ENCODE measurements at places on chromosomes 1 and 21.

DNA sequence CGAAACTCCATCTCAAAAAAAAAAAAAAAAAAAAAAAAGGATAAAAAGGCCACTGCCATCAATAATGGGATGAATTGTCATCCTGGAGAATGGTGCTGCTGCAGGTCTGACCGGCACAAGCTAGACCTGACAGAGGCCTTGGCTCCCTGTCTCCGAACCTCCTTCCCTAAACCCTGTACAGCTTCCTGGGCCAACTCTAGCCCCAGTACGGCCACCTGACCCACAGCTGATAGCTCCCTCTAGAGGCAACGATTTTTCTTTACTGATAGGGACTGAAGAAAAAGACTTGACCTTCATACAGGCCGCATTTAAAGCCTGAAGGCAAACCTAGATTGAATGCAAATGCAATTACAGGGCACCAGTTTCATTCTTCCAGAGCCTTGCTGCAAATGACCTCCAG lies 30.7 kb downstream of the NOL9 start:
- peak; percentile 83 for DNase-seq

GRCh38 chr21:45790427-45790826 lies 146.9 kb downstream of the PCBP3 start:
- DNase-seq = no peak

DNA sequence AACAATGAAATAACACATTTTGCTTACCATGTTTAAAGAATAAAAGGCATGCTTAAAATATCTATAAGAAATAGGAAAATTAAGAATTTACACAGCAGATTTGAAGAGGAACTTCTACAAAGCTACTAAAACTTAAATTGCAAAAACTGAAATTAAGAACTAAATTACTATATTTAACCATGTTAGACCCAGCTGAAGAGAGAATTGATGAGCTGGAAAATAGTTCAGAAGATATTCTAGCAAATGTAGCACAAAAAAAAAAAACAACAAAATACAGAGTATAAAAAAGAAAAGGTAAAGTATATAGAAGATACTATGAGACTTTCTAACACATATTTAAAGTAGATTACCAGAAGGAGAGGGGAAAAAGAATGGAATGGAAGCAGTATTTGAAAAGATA lies 82.8 kb upstream of the ST6GALNAC5 start:
- no peak for DNase-seq

DNA sequence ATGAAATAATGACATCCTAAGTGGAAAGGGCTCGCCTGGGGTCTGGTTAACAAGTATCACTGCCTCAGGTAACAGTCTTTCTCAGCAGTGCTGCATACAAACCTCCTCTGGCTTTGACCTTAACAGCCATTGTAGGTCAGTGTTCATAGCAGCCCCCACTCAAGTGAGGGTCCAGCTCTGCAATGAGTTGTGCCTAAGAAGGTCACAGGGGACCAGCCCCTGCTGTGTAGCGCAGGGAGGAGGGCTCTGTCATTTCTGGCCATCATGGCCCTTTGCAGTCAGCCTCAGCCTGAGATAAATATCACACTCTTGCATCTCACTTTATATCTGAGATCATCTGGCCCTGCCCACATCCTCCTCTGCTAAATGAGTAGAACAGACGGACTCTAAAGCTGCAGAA lies 18.1 kb upstream of the MYSM1 start:
- no peak for DNase-seq

GRCh38 chr1:10867914-10868598 lies 71.6 kb upstream of the CASZ1 start:
- DNase-seq = no peak

DNA sequence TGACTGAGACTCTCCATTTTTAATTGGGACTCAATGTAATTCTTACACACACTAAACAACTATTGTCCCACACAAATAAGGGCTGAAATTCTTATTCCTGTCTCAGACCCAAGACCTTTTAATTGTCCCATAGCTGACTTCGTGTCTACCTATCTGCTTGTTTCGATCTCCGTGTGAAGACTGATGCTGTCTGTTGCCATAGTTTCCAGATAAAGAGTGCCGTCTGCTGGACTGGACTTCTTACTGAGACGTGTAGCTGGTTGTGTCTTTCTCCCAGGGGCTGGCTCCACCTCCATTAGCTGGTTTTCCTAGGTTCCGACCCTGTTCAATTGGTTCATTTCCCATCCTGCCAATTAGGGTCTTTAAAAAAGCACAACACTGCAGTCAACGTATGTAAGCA lies 235.3 kb upstream of the PLXNA2 start:
- no peak for DNase-seq

GRCh38 chr21:26117972-26118367 lies 52.6 kb downstream of the APP start:
- DNase-seq = no peak

GRCh38 chr1:5286244-5286643 lies 631.8 kb downstream of the AJAP1 start:
- DNase-seq = no peak

GRCh38 chr21:43287795-43288755 lies 119.3 kb downstream of the CRYAA start:
- peak; percentile 82 for DNase-seq

DNA sequence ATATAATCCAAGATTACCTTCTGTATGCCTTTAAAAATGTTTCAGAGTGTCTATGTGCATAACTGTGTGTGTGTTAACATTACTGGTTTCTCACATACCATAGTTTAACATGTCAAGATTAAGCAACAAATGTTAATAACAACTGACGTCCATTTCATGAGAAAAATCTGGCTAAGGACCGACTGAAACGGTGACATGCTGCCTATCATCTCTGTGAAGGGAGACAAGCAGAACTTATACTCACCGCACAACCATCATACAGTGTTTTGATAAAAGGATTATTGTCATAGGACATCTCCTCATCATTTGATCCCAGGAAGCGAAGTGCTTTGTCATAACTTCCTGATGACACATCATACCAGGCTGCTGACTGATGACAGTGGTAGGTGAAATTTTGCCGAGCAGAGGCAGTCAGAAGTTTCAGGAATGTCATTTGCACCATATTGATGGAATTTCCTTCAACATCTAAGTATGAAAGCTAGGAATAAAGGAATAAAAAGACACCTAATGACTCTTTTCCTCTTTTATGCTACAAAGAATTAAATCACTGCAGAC lies 228.8 kb downstream of the COL11A1 start:
- DNase-seq = no peak

DNA sequence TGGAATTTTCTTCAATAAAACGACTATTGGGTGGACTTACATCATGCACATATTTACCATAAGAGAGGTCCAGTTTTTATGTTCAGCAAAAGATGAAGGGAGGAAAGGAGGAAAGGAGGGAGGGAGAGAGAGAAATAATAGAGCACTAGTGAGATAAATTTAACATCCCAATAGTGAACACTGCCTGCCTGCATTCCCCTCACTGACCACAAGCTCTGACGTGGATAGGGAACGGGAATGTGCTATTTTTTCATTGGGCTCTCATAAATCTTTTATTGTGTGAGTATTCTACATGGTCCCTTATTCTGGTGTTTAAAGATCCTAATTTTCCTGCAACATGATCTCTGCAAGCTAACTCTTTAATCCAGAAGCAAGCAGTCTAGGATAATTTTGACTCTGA lies 82.1 kb downstream of the TTC3 start:
- DNase-seq = no peak

GRCh38 chr1:33096363-33097005 lies 15.5 kb downstream of the AZIN2 start:
- no peak for DNase-seq

GRCh38 chr1:21244154-21244553 lies 46.1 kb downstream of the ECE1 start:
- DNase-seq = no peak

GRCh38 chr21:46454634-46455390 lies 3.9 kb upstream of the DIP2A start:
- DNase-seq = no peak

DNA sequence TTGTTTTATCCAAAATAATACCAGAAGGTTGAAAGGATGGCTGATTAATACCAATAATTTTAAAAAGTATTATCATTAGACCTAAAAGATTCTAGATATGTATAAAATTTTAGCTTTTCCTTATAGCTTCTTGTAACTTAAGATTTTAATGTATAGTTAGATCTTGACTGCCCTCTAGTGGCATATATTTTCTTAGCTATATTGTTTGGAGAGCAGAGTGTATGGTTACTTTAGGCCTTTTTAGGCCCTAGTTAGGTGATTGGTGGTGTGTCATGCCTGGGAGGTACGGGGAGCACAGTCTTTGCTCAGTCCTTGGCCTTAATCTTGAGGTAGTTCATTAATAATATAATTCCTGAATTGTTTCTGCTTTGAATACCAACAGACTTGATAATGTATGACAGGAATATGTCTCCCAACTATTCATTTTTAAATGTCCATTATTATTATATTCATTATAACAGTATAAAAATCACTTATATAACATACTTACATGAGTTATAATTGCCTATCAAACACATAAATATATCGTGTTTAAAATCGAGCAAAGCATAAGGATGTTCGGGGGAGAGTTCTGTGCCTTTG lies 328.4 kb downstream of the ZP4 start:
- peak; percentile 30 for DNase-seq

GRCh38 chr1:19427087-19427781 lies 58.1 kb downstream of the CAPZB start:
- DNase-seq = no peak

GRCh38 chr1:45635211-45635610 lies 11.4 kb upstream of the CCDC17 start:
- DNase-seq = no peak

GRCh38 chr1:91160363-91161075 lies 138.7 kb upstream of the ZNF644 start:
- DNase-seq = no peak

DNA sequence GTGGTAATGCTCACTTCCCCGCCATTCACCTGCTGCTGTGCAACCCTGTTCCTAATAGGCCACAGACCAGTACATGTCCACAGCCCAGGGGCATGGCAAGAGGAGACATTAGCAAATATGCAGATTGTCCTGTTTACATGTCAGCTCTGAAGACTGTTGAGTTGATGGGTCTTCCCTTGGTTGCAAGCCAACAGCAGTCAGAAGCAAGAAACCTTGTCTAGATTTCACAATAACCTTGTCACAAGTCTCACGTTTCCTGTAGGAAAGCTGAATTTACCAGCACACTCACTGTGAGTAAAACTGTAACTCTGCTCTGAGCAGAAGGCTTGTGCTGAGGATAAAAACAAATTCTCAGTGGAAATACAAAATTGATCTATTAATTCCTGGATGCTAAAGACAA lies 195.1 kb downstream of the HLX start:
- no peak for DNase-seq

DNA sequence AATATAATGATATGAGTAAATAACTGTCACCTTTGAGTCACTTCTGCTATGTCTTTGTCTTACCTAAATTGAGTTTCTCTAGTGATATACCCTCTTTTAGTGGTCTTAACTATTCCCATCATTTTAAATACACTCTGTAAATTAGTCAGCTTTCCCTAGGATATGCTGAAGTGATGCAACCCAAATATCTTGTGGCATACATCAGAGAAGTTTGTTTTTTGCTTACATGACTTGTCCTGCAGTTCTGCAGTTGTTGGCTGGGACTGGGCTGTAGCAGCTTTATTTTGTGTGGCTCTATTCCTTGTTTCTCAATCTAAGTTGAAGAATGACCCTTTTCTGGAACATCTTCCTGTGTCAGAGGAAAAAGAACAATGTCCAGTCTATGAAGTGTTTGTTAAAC lies 76.4 kb downstream of the TTC3 start:
- no peak for DNase-seq

DNA sequence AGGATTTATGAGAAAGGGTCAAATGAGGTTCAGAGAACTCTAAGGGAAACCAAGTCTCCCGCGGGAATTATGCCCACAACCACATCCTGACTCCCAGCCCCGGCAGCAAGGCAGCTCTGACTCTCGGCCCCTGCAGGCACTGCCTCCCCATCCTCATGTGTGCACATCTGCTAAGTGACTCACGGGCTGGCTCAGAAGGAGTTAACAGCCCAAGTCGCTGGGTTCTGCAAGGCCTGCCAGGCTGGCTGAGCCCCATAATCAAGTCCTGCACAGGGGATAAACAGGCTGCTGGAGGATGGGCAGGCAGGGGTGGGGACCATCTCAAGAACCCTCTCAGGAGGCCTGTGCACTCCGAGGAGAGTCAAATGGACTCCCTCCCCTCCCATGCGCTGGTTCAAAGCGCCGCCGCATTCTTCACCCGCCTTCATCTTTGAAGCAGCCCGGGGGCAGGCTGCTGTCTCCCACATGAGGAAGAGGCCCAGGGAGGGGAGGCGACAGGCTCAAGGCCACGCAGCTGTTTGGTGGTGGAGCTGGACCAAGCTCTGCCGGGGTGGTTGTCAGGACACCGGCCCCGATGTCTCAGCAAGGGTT lies 344.3 kb downstream of the MATN1 start:
- no peak for DNase-seq

- DNase-seq = peak; percentile 10
Observed at GRCh38 chr1:245062741-245063305, 92.0 kb upstream of the KIF26B start.

DNA sequence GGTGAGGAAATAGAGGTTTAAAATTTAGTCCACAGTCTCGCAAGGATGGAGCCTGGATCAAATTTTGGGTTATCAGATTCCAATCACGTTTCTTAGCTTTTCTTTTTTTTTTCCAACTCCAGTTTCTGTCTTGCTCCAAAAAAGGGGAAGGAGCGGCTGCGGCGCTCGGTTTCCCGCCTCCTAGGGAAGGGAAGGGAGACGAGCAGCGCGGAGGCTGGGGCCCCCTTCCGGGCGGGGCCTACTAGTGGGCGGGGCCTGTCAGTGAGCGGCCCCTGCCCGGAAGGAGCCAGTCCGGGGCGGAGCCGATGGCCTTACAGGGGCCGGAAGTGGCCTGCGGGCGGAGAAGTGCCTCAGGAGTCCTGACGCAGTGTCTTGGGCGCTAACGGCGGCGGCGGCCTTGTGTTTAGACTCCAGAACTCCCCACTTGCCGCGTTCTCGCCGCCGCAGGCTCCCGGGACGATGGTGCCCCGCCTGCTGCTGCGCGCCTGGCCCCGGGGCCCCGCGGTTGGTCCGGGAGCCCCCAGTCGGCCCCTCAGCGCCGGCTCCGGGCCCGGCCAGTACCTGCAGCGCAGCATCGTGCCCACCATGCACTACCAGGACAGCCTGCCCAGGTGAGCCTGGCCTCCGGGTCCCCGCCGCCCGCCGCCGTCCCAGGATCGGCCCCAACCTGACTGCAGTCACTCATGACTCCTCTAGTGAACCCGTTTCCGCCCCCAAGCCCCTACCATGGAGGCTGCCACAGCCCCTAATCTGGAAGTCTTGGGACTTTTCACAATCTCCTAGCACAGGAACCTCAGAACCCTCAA lies at the start of gene CPT2:
Gene CPT2, plus strand, starts transcription at position 340 of the 806 bp plus-strand sequence. Its CDS starts 120 bp downstream, at position 460.
- DNase-seq = peak; percentile 91

Measured in HuH-7 (cell line).